ENCODE measurements at places on chromosomes 3 and 15.

DNA sequence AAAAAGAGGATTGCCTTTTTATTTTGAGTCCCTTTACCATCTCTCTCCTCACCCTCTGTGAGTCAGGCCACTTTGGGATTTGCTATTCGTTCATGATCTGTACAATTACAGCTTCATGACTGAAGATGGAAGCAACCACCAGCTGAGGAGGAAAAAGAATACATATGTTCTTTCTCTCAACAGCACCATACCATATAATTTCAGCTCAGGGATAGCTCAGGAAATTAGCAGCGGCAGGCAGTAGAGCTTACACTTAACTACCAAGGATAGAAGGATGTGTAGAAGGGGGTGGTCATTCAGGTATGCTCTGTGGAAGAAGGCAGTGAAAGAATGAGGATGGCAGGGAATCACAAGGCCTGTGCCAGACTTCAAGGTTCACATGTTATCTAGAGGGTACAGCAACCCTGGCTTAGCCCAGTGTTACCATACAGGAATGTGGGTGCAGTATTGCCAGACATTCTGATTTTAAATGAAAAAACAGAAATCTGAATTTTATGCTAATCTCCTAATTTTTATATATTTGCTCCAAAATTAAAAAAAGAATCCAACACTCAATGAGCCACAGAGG, 17.9 kb downstream of the PLS1 start:
- DNase-seq, result no peak

DNA sequence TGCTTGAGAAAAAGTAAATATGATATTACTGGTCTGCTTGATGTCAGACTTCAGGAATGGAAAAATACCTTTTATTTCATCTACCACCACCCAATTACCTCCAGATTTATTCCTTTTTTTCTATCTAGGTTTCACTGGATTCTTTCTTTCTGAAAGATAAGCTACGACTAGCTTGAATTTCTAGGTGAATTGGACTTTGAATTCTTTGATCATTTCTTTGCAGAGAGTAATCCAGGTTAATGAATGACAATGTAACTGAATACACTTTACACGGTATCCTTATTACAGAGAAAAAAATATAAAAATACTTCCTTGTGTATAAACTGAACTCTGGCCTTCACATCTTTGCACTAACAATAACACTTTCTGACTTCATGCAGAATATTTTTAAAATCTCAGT, 59.5 kb upstream of the TRPC1 start:
- DNase-seq, result no peak

GRCh38 chr3:149212386-149212785, 9.2 kb downstream of the CP start:
- no peak for DNase-seq

GRCh38 chr15:88036154-88036839, 220.2 kb downstream of the NTRK3 start:
- no peak for DNase-seq

DNA sequence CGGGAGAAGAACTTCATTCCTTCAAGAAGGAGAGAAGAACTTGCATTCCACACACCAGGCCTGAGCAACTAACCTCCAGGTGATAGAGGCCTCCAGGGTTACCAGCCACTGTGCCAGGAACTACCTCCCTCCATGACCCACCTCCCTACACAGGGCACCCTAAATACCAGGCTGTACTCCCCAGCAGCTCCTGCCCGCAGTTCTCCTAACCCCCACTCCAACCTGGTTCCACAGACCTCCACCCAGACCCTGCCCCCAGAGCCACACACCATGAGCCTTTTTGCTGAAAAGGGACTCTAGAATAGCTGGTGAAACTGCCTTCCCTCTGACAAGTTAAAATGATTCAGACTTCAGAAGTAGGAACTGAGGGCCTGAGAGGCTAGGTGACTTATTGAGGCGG, 8.2 kb downstream of the IGDCC3 start:
- DNase-seq, result no peak

Data from CD4-positive, alpha-beta T cell treated with Interleukin-15 for 1 hour (primary cell).